ENCODE measurements at places on chromosomes 5 and 9. TPM values are rescaled to one million over a fixed set of nuclear protein-coding genes. Genes with fewer than 3 reads are reported as not detected.

The DBH gene
- total RNA-seq, result not detected

- no peaks in the 10 kb centered on the region for H3K4me1 ChIP-seq
- H3K4me3 ChIP-seq, result no peak overlapping the region
- H3K36me3 ChIP-seq, result no peaks in the 10 kb centered on the region
- no peaks in the 10 kb centered on the region for H3K27me3 ChIP-seq
- H3K27ac ChIP-seq, result no peak overlapping the region
- no peak for DNase-seq
Observed at GRCh38 chr5:111681414-111682120, 75.4 kb downstream of the NREP start.

- peaks cover 19% of the 10 kb centered on the region for H3K27me3 ChIP-seq
- no peaks in the 10 kb centered on the region for H3K4me1 ChIP-seq
- no peak overlapping the region for H3K27ac ChIP-seq
Observed at GRCh38 chr5:171318026-171318425, 9.0 kb downstream of the TLX3 start.

DNA sequence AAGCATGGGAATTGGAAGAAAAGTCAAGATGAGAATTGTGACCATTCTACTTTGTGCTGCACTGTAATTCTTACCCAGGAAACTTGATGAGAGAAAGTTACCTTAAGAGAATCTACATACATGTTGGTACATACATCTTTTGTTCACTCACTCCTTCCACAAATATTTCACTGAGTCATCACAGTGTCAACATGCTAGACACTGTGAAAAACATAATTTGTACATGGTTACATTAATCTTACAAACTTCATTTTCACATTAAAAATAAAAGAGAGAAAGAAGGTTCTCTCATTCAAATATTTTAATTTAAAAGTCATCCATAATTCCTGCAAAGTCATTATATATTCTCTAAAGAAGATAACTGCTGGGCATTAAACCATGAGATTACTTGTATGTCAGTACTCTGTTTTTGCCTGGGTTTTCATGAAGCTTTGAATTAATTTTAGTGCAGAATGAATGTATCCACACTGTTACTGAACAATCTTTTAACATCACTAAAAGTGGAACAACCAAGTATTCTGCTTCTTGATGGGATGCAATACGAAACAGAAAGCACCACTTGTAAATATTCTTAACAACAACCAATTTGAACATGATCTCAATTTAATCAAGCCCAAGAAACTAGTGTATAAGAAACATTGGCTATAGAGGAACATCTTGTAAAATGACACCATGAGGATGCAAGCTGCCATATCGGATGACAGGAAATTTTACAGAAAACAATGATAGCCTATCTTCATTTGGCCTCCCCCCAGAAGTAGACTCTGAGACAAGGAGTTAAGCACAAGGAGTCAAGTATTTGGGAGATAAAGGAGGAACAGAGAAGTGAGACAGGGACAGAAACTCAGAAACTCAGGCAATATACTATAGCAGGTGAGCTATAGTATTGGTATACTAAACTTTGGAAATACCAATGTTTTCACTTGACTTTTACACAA lies 28.4 kb downstream of the ERP44 start:
- H3K27me3 ChIP-seq, result no peaks in the 10 kb centered on the region
- no peak overlapping the region for H3K27ac ChIP-seq
- no peaks in the 10 kb centered on the region for H3K36me3 ChIP-seq
- no peaks in the 10 kb centered on the region for H3K4me1 ChIP-seq
- no peak overlapping the region for H3K4me3 ChIP-seq

- no peak overlapping the region for H3K27ac ChIP-seq
- DNase-seq, result no peak
- H3K4me1 ChIP-seq, result no peaks in the 10 kb centered on the region
- H3K36me3 ChIP-seq, result no peaks in the 10 kb centered on the region
Observed at GRCh38 chr5:143119881-143120341, 283.6 kb downstream of the NR3C1 start.

GRCh38 chr5:10789726-10790125 lies 28.7 kb upstream of the DAP start:
- no peaks in the 10 kb centered on the region for H3K36me3 ChIP-seq
- H3K4me3 ChIP-seq, result no peak overlapping the region
- H3K27ac ChIP-seq, result no peak overlapping the region
- H3K4me1 ChIP-seq, result no peaks in the 10 kb centered on the region
- H3K27me3 ChIP-seq, result no peaks in the 10 kb centered on the region
- no peak for DNase-seq

The FOXD4 gene
- 0.22 TPM for total RNA-seq

DNA sequence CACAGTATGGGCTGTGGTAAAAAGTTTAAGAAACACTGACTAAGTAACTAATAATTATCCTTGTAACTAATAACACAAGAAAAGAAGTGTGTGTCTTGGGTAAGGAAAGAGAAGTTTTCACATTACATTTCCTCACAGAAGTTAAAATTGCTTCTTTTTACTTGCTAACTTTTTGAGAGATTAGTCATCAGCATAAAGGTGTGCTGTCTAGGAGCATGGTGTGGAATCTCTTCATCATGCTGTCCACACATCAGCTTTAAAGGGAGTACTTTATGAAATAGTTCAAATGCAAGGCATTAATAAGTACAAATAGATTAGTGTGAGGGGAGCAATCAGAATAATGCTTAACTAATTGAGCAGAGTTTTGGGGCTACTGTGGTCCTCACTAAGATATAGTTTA lies 29.8 kb downstream of the WDR36 start:
- H3K36me3 ChIP-seq, result peaks cover 30% of the 10 kb centered on the region
- no peak overlapping the region for H3K4me3 ChIP-seq
- DNase-seq, result no peak
- no peak overlapping the region for H3K27ac ChIP-seq

DNA sequence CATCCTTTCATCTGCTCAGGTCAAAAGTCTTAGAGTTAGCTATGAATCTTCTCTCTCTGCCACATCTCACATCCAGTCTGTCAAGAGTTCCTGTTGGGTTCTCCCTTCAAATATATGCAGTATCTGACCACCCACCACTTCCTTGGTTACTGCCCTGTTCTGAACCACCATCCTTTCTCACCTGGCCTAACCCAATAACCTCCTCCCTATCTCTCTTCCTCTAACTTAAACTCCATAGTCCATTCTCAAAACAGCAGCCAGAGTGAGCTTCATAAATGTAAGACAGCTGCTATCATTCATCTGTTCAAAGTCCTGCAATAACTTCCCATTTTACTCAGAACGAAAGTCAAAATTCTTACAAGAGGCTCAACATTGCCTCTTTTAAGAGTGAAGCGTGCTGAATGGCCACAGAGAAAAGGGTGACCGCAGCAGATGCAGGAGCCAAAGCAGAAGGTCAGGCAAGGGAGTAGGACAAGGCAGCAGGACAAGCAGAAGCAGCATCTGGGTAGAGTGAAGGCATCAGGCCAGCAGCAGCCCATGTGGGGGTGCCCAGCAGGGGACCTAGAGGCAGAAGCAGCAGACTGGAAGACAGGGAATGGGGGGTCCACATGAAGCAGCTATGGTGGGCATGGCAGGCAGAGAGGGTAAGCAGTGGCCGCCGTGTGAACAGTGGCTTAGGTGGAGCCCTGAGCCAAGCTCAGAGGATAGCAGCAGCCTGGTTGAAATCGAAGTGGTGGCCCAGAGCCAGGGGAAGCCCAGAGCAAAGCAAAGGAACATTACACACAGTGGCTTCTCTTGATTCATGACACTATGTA lies 39.3 kb upstream of the CDC42SE2 start:
- no peak overlapping the region for H3K4me3 ChIP-seq
- H3K27ac ChIP-seq, result no peak overlapping the region
- peaks cover 18% of the 10 kb centered on the region for H3K4me1 ChIP-seq
- DNase-seq, result no peak
- no peaks in the 10 kb centered on the region for H3K27me3 ChIP-seq

The SHISAL2B gene
- total RNA-seq, result not detected

- H3K27me3 ChIP-seq, result no peaks in the 10 kb centered on the region
- no peak overlapping the region for H3K27ac ChIP-seq
- no peak overlapping the region for H3K4me3 ChIP-seq
- H3K4me1 ChIP-seq, result no peaks in the 10 kb centered on the region
Observed at GRCh38 chr9:99607842-99608448, 213.7 kb upstream of the NR4A3 start.

DNA sequence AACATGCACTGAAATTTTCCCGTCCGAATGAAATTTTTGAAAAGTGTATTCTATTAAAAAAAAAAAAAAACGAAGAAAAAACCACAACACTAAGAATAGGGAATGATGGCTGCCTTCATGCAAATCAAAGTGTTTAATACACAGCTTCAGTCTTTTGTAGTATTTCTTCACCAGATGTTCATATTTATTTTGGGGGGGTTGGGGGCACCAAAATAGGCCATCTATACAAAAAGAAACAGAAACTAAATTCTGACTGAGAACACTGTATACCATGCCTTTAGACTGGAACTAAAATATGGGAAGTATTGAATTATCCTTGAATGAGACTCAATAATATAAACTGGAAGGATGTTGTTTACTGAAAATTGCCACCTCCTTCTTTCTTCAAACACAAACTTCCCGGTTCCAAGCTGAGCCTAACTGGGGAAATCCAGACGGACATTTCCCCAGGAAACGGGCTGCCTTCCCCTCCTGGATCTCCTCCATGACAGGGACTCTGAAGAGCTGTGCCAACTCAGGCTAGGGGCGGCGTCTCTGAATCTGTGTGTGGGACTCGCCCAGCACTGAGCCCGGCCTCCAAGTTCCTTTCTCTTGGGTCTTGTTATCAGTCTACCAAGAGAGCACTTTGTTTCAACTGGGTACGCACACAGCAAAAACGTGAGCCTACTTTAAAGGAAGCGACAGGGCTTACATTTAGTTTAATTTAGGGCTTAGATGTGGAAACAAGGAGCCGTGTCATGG lies 511.3 kb upstream of the ADAMTS16 start:
- no peak for DNase-seq
- no peak overlapping the region for H3K27ac ChIP-seq
- no peaks in the 10 kb centered on the region for H3K4me1 ChIP-seq
- no peaks in the 10 kb centered on the region for H3K36me3 ChIP-seq
- H3K4me3 ChIP-seq, result no peak overlapping the region
- no peaks in the 10 kb centered on the region for H3K27me3 ChIP-seq

The GPR150 gene
- 0.26 TPM for total RNA-seq

The IL7R gene
- total RNA-seq, result 289 TPM

GRCh38 chr5:55062039-55062779 lies 38.2 kb downstream of the GZMK start:
- peak; percentile 38 for DNase-seq
- peak overlapping the region; percentile 53 for H3K4me3 ChIP-seq
- H3K27ac ChIP-seq, result peak overlapping the region; percentile 8
- peaks cover 37% of the 10 kb centered on the region for H3K4me1 ChIP-seq
- H3K36me3 ChIP-seq, result no peaks in the 10 kb centered on the region

GRCh38 chr5:55933377-55934114 lies 61.2 kb downstream of the IL6ST start:
- no peak overlapping the region for H3K4me3 ChIP-seq
- H3K36me3 ChIP-seq, result no peaks in the 10 kb centered on the region
- H3K4me1 ChIP-seq, result no peaks in the 10 kb centered on the region
- H3K27ac ChIP-seq, result no peak overlapping the region
- H3K27me3 ChIP-seq, result no peaks in the 10 kb centered on the region

- no peaks in the 10 kb centered on the region for H3K27me3 ChIP-seq
- DNase-seq, result no peak
- no peaks in the 10 kb centered on the region for H3K36me3 ChIP-seq
- no peak overlapping the region for H3K4me3 ChIP-seq
- no peak overlapping the region for H3K27ac ChIP-seq
- H3K4me1 ChIP-seq, result no peaks in the 10 kb centered on the region
Observed at GRCh38 chr9:36074870-36075532, 38.3 kb downstream of the RECK start.

DNA sequence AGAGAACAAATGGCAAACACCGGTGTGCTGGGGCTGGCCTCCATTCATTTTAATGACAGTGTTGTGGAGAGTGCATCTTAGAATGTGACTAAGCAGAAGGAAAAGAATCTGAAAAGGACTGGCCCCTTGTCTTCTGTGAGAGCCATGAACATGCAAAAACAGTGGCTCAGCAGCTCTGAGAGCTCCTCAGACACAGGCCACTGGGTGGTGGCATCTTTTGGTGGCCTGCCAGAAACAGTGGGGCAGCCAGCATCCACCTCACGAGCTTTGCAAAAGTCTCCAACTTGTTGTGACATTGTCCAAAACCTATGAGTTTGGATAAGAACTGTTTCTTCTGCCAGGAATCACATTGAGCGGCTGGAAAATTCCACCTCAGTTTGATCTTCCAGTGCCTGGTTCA lies 233.4 kb downstream of the NR3C1 start:
- H3K4me3 ChIP-seq, result no peak overlapping the region
- no peaks in the 10 kb centered on the region for H3K27me3 ChIP-seq
- H3K4me1 ChIP-seq, result no peaks in the 10 kb centered on the region
- H3K27ac ChIP-seq, result no peak overlapping the region

DNA sequence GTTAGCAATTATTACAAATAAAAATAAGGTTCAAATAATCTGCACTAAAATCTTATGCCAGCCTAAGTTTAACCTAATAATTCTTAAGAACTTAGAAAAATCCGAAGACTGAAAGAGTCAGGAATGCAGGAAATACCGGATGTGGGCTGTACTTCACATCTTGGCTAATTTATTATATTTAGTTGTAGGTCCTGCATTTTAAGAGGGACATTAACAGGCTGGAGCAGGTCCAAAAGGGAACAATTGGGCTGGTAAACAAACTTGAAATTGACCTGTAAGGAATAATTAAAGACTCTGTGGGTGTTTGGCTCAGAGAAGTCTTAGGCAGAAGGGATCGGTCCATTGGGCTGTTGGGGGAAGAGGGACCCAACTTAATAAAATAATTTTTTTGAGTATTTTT lies 18.4 kb downstream of the GLRA1 start:
- H3K27ac ChIP-seq, result no peak overlapping the region
- no peaks in the 10 kb centered on the region for H3K4me1 ChIP-seq
- H3K27me3 ChIP-seq, result no peaks in the 10 kb centered on the region
- no peak for DNase-seq
- no peak overlapping the region for H3K4me3 ChIP-seq

DNA sequence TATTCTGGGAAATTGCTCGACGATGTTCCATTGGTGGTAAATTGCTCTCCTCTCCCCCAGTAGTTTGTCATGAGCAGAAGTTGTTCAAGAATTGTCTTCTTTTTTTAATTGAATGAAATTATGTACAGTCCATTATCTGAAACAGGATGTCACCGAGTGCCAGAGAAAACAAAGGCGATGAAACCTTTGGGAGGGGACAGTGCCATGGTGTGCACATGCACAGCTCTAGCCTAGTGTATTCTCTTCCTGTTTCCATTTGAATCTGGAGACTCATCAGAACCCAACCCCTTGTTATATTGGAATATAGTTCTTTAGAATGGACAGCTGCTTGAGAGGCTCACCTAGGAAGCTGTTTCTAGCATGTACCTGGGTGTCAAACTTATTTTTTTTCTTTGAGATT lies 41.7 kb downstream of the TGFBR1 start:
- H3K4me3 ChIP-seq, result no peak overlapping the region
- no peaks in the 10 kb centered on the region for H3K27me3 ChIP-seq
- DNase-seq, result no peak
- peaks cover 60% of the 10 kb centered on the region for H3K36me3 ChIP-seq
- no peak overlapping the region for H3K27ac ChIP-seq
- peaks cover 16% of the 10 kb centered on the region for H3K4me1 ChIP-seq
